Neural progenitor cell (in vitro differentiated cells): ENCODE measurements at places on chromosomes 13 and 19.

DNA sequence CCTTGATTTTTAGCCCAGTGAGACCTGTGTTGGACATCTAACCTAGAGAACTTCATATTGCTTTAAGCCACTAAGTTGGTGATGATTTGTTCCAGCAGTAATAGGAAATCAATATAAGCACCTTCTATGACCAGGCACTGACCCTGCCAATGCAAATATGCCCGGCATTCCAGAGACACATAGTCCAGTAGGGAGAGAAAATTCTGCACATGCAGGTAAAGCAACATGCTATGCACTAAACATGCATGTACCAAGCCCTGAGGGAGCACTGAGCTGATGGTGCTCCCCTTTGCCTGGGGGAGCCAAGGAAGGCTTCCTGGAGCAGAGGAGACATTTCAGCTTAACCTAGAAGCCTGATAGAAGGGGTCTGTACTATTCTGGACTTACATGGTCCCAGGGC, 40.4 kb upstream of the C13orf42 start:
- no peak overlapping the region for H3K27ac ChIP-seq
- no peak overlapping the region for H3K4me3 ChIP-seq
- no peaks in the 10 kb centered on the region for H3K27me3 ChIP-seq
- H3K36me3 ChIP-seq = no peaks in the 10 kb centered on the region
- no peak for DNase-seq

DNA sequence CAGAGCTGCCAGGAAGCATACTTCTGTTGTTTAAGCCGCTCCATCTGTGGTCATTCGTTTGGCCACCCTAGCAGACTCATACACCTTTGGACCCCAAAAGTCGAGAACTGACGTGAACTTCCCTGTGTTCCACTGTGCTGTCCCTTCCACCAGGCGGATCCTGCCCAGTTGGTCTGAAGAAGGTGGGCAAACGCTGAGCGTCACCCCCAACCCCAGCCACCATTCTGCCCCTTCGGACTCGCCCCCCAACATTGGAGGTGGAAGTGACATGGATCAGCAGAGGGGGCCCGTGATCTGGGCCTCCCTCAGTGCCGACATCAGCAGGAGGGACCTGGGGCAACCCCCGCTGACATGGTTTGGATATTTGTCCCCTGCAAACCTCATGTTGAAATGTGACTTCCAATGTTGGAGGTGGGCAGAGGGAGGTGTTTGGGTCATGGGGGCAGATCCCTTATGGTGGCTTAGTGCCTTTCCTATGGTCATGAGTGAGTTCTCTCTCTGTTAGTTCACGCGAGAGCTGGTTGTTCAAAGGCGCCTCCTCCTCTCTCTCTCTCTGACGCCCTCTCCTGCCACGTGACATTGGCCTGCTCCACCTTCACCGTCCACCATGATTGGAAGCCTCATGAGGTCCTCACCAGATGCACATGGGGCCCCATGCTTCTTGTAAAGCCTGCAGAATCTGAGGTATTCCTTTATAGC, 93.6 kb upstream of the ZNF507 start:
- no peak overlapping the region for H3K4me3 ChIP-seq
- H3K36me3 ChIP-seq = no peaks in the 10 kb centered on the region
- H3K27ac ChIP-seq = no peak overlapping the region
- no peaks in the 10 kb centered on the region for H3K4me1 ChIP-seq

DNA sequence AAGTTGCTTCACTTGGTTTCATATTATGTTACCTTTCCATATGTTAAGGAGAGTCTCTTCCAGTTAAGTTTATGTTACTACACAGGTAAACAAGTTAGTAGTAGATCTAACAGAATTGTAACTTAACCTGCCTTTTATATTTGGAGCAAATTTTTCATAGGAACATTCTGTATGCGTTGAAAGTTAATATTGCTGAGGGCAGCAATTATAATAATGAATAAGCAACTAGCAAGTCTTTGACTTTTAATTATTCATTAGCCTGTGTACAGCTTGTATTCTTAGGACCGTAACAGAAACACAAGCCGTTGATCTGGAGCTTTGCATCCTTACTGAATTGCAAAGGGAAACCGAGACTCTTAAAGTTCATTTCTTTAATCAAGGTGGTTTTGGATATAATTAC, 11.6 kb downstream of the SUGT1 start:
- H3K36me3 ChIP-seq = peaks cover 28% of the 10 kb centered on the region
- no peak overlapping the region for H3K4me3 ChIP-seq
- H3K4me1 ChIP-seq = no peaks in the 10 kb centered on the region
- no peaks in the 10 kb centered on the region for H3K27me3 ChIP-seq

DNA sequence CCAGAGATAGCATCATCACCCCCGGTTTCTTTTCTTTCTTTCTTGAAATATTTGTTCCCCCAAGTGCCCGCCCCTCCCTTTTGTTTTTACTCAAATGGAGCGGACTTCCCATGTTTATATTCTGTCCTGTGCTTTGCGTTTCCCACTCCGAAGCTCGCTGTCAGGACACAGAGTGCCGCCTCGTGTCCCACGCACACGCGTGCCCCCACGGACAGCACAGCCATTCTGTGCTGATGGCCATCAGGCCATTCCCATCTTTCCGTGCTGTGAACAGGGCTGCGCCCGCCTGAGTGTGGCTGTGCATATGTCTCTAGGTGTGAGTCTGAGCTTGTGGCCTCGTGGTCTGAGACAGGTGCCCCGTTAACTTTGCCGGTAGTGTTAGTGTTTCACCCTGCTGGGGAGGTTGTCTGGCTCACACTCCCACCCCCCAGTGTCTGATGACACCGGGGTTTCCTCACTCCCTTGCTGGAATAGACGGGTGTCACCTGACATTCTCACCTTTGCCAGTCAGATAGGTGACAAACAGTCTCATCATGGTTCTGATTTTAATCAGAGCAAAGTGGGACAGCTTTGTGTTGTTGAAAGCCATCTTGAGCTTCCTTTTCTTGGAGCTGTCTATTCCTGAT, 6.9 kb downstream of the PAK4 start:
- no peaks in the 10 kb centered on the region for H3K36me3 ChIP-seq
- H3K4me3 ChIP-seq = no peak overlapping the region
- H3K27ac ChIP-seq = no peak overlapping the region
- no peak for DNase-seq

DNA sequence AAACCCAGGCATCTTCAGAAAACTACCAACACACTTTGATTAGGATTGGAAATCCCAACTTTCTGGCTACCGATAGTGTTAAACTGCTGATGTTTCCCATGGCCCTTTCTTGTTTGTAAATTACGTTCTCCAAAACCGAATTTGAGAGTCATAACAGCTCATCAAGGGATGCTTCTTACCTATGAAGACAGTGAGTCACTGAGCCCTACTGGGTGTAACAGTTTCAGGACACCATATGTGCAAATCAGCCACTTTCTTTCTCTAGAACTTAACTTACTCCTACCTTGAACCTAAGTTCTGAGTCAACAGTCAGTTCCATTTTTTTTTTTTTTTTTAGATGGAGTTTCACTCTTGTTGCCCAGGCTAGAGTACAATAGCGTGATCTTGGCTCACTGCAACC, 410.1 kb upstream of the TSHZ3 start:
- H3K36me3 ChIP-seq = no peaks in the 10 kb centered on the region
- H3K4me3 ChIP-seq = no peak overlapping the region
- no peak overlapping the region for H3K27ac ChIP-seq
- DNase-seq = no peak
- no peaks in the 10 kb centered on the region for H3K27me3 ChIP-seq

DNA sequence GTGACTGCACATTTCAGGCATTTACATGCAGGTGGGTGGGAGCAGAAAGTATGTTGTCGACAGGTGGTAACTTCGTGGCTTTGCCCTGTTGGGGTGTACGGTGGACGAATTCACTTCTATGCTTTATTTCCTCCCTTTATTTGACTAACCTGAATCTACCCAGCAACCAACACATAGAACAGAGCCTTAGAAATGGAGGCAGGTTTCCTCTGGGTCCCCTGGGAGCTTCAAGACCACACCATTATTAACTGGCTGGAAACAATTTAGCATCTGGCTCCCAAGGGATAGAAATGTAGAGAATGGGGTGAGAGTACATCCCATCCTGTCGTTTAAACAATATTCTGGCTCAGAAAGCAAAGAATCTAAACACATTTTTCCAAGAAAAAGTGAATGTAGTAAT, 244.4 kb downstream of the DLEU7 start:
- no peak for DNase-seq
- H3K4me3 ChIP-seq = no peak overlapping the region

GRCh38 chr19:6413721-6414643, 10.6 kb downstream of the KHSRP start:
- no peaks in the 10 kb centered on the region for H3K36me3 ChIP-seq
- peak; percentile 38 for DNase-seq
- H3K27me3 ChIP-seq = no peaks in the 10 kb centered on the region
- no peaks in the 10 kb centered on the region for H3K4me1 ChIP-seq
- no peak overlapping the region for H3K27ac ChIP-seq
- H3K4me3 ChIP-seq = no peak overlapping the region
